ENCODE measurements at places on chromosomes 1 and 21. TPM values are rescaled to one million over a fixed set of nuclear protein-coding genes. Genes with fewer than 3 reads are reported as not detected.

GRCh38 chr1:151443846-151444782 lies 15.2 kb downstream of the POGZ start:
- peak; percentile 76 for DNase-seq

GRCh38 chr1:212149566-212149965 lies 114.0 kb downstream of the DTL start:
- no peak for DNase-seq

DNA sequence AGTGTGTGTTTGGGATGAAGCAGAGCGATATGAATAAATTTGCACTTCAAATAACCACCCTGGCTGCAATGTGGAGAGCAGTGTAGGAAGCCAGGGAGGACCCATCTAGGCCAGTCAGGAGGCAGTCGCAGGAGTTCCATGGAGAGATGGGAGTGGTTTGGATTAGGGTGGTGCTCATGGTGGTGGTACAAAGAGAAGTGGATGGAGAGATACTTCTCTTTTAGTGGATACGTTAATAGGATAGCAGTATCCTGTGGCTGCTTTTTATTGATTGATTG lies 58.2 kb downstream of the MAN1C1 start:
- DNase-seq = no peak

DNA sequence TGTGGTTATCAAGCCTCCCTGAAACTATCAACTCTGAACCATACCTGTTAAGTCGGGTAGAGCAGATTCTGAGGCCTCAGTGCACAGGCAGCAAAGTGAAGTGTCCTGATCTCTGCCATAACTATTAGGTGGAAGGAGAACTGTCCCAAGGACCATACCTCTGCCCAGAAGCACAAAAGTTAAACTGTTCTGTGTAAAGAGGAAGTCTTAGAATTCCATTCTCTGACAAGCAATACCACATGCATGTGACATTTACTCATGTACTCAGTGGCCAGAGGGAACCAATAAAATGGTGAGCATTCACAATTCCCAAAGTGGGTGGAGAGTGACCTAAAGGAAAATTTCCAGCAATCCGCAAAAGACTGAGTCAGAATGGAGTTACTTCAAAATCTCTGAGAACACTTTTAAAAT lies 61.0 kb downstream of the TOR3A start:
- DNase-seq = peak; percentile 97

- no peak for DNase-seq
Observed at GRCh38 chr1:97307151-97307550, 585.6 kb downstream of the PTBP2 start.

The SLC30A10 gene
- total RNA-seq = not detected

All from H4 (cell line).